Vagina (tissue), 2 donors: ENCODE measurements at places on chromosomes 1 and 21.
A peak's percentile ranks its signal among the peaks of the same experiment; 100 is the strongest.

DNA sequence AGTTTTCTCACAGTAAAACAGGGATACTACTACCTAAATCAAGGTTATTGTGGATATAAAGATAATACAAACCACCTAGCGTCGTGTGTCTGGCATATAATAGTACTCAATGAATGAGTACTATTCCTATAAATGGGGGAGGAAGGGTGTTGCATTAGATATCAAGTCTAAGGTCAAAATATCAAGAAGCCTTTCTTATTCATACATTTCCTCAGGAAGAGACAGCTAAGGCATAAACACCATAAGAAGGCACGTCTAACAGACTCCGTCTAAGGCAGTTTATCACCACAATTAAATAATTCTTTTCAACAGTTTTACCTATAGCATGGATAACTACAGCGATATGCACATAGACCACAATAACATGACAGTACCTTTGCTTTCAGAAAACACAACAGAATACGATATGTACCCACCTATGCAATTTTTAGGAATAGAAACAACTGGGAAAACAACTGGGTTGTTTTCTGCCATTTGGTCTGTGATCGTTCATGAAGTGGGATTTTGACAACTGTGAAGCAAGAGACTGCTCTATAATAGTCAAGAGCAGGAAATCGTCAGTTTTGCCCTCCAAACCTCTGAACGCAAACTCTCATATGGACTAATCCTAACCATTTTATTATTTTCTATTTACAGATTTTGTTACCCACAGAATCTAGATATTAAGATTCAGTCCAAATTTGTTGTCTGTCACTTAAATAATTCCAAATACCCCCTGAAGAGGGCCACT is 53.1 kb downstream of the HNRNPR start:
- no peak for DNase-seq

DNA sequence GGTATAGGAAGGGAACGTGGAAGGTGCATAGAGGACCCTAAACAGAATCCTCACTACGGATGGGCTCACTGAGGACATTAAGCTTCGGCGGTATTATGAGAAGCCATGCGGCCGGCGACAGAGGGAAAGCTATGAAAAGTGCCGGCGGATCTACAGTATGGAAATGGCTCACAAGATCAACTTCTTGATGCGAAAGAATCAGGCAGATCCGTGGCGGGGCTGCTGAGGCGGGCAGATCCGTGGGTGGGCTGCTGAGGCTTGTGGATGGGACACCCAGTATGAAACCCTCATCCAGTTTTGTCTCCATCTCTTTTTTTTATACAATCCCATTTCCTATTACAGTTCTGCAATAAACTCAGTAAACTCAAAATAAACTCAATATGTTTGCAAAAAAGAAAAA is 95.8 kb downstream of the CRB1 start:
- no peak for DNase-seq

DNA sequence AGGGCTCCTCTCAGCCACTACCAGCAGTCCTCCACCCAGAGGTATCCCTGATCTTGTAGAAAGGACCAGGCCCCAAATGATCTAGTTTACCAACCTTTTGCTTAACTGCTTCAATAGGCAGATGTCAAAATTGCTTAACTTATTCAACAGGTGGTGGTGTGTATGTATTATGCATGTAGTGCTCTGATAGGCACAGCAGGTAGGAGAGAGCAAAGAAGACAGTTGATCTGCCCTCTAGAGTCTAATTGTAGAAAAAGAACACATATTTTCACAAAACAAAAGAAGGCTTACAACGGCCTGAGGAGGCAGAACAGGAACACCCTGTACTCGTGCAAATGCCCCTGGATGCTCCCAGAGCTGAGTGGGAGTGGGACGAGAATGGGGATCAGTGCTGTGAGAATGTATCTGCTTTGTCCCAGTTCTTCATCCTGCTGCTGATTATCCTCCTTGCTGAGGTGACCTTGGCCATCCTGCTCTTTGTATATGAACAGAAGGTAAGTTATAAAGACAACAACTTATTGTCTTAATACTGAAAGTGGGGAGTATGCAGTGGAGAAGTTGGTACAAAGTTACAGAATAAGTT is 21.1 kb downstream of the CD53 start:
- DNase-seq: no peak

DNA sequence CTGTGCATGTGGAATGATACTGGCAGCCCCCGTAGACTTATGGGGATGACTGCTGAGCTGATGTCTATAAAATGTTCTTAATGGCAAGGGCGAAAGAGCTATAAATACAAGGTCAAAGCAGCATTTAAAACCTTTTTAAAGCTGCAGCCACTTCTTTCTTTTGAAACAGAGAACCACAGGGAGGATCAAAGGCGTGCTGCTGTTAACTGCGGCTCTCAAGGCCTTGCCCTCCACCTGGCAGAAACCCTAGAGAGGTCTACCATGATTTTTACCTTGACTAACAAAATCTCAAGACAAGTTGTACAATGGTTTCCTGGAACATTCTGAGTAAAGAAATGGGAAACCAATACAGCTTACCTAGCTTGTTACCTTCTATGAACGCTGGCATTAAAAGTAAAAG is 89.7 kb downstream of the SLC45A1 start:
- no peak for DNase-seq

DNA sequence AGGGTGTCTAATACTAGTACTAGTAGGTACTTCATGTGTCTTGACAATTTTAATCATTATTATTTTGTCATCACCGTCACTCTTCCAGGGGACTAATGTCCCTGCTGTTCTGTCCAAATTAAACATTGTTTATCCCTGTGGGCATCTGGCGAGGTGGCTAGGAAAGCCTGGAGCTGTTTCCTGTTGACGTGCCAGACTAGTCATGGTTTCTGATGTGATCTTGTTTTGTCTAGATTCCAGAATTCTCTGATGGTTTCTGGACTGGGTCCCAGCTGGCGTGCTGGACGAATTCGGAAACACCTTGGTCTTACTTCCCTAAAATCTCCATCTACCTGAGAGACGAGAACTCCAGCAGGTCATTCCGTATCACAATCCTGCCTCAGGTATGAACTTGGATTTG is 66.1 kb upstream of the FAM3B start:
- DNase-seq: no peak

DNA sequence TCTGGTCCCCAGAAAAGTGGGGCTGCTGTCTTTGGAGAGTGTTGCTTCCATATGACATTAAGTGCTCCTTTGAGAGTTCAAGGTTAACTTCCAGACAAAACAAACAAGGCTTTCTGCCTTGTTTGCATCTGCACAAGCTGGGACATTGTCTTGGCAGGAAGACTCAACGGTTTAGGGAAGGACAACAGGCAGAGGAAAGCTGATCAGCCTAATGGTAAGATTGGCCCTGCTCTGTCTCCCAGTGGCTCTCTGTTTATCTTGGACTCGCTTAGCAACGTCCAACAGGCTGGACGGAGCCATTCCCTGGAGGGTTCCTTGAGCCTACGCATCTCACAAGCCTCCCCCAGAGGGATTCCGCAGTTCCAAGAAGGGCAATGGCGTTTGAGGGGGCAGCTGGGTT is 62.2 kb upstream of the SLC44A3 start:
- no peak for DNase-seq

DNA sequence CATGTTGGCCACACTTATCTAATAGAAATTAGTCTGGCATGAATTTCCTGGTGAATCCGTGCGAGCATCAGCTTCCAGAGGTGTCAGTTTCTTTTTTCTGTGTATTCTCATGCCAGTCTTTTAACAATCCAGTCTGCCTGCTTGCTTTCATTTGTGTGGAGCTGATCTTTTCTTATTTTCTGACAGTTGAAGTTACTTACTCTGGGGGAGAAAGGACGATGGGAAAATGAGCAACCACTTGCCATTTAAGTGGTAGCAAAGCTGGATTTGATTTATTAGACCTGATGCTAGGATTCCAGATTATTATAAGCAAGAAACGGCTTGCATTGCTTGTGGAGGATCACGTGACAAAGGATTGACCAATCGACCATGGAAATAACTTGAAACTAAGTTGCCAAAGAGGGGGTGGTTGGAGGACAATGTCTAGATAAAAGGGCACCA is 24.3 kb upstream of the APP start:
- no peak for DNase-seq

GRCh38 chr1:9238134-9238533 is 3.6 kb downstream of the H6PD start:
- DNase-seq: no peak

- no peak for DNase-seq
Observed at GRCh38 chr1:51726051-51726450, 109.2 kb downstream of the OSBPL9 start.

DNA sequence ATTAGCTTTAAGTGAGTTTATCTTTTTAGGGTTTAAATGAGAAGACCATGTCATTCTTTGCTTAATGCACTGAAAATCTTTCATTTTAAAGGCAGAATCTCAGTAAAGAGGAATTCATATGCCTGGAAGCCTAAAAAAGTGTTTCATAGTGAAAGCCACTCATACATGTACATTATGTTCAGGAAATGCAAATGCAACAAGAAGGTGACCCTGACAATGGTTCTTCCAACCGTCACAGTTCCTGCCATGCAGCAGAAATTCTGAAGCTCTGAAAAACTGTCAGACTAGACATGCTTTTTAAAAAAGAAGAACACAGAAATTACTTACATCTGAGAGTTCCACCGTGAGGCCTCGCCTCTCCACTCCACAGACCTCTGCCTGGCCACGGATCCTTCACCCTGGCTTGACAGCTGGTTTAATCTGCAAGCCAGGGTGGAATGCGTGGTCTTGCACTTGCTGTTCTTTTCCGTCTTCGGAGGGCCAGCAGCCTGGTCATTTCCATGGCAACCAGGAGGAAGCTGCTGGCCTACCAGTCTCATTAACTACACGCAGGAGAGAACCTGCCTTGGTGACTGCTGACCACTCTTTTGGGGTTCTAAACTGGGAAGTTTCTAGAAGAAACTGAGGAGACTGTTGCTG is 41.8 kb upstream of the PAXBP1 start:
- DNase-seq: no peak

DNA sequence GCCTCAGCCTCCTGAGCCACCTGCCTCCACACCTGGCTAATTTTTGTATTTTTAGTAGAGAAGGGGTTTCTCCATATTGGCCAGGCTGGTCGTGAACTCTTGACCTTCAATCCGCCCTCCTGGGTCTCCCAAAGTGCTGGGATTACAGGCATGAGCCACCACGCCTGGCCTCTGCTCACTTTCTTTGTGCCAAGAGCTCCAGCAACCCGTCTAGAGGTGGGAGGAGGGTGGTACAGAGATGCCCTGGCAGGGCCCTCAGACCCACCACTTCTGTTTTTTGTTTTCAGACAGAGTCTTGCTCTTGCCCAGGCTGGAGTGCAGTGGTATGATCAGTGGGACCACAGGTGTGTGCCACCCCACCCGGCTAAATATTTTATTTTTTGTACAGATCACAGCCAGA is 6.9 kb upstream of the SYNC start:
- DNase-seq: no peak

DNA sequence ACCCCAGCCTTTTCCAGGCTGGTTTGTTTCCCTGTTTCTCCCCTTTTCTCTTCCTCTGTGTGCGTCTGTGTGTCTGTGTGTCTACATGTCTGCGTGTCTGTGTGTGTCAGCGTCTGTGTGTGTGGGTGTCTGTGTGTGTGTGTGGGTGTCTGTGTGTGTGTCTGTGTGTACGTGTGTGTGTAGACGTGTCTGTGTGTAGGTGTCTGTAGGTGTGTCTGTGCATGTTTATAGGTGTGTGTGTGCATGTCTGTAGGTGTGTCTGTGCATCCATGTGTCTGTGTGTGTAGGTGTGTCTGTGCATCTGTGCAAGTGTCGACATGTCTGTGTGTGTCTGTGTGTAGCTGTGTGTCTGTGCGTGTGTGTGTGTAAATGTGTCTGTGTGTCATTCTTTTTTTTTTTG is 3.3 kb downstream of the TTLL10 start:
- no peak for DNase-seq

GRCh38 chr1:110634455-110635311 is 28.5 kb upstream of the KCNA2 start:
- DNase-seq: peak; percentile 89

- no peak for DNase-seq
Observed at GRCh38 chr1:98048751-98049325, 128.0 kb upstream of the DPYD start.

GRCh38 chr1:43639976-43640794 is 9.8 kb upstream of the KDM4A start:
- DNase-seq: no peak

DNA sequence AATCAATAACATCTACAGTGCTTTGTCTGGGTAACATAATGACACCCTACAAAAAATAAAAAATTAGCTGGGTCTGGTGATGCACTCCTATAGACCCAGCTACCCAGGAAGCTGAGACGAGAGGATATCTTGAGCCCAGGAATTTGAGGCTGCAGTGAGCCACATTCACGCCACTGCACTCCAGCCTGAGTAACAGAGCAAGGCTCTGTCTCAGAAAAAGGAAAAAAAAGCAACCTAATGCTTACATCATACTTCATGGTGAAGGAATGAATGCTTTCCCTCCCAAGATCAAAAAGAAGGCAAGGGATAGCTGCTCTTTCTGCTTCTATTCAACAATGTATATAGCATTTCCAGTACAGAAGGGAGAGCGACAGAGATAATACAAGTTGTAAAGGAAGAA is 24.2 kb upstream of the CTTNBP2NL start:
- DNase-seq: no peak

- DNase-seq: no peak
Observed at GRCh38 chr1:18805925-18806849, 53.3 kb downstream of the TAS1R2 start.

GRCh38 chr1:66598670-66599069 is 64.7 kb downstream of the SGIP1 start:
- no peak for DNase-seq

DNA sequence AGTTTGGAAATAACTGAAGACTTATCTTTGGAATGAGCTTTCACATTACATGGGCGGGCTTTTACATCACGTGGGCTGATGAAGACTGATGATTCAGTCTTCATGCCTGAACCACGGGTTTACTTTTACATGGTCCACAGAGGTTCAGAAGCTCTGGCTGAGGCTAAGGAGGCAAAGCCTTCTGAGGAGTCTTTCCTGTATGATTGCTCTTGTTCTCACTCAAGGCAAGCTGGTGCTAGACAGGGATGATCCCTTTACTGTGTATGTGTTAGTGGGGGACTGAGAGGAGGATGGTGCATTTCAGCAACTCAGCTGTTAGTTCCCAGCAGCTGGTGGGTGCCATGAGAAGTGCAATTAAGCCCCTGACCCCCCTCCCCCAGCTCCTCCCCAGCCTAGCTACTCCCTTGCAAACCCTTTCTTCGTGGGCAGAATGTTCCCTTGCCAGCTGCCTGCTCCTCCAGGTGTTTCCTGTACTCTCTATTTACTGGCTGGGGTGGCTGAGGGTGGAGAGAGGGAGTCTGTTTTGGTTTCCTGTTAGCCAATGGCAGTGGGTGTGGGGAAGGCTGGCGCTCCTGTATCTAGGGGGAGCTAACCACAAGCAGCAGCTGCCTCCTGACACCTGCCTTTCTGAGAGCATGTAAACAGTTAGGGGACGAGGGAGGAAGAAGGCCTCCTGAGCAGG is 15.4 kb downstream of the BTG2 start:
- DNase-seq: no peak

DNA sequence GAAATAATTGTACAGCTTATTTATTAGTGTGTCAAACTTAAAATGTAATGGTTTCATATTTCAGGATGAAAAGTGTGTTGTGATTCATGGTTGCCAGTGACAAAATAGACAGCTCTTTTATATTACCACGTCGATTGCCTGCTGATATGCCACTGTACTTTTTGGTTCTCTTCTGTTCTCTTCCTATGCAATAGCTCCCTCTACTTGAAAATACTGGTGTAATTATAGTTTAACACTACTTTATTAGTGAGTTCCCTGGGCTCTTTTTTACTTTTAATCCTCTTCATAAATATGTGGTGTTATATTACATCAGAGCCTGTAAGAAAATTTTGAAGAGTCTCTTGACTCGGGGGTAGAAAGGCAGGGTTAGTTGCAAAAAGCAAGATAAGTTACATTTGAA is 111.3 kb downstream of the PATJ start:
- DNase-seq: no peak
